ENCODE measurements at places on chromosomes 5 and 9. TPM values are rescaled to one million over a fixed set of nuclear protein-coding genes. Genes with fewer than 3 reads are reported as not detected.
A peak's percentile ranks its signal among the peaks of the same experiment; 100 is the strongest.

DNA sequence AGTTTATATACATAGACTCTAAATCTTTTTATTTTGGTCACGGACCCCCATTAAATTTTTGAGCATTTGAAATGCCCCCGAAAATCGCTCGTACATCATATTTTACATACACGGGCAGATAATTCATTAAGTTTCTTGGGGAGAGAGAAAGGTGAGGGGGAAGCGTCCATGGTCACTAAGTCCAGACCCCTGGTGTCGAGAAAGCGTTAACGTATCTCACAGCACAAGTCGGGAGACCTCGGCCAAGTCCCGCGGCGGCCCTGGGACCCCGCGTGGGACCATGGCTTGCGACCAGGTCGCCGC, 794 bp downstream of the PTBP3 start:
- H3K27ac ChIP-seq, result peak overlapping the region; percentile 88
- H3K4me3 ChIP-seq, result peak overlapping the region; percentile 75
- no peaks in the 10 kb centered on the region for H3K36me3 ChIP-seq
- no peak for DNase-seq

The SHISAL2B gene
- not detected for total RNA-seq

The UAP1L1 gene
- 15.3 TPM for total RNA-seq

GRCh38 chr5:137035480-137035878, 463.6 kb downstream of the SPOCK1 start:
- H3K36me3 ChIP-seq, result no peaks in the 10 kb centered on the region
- H3K27me3 ChIP-seq, result no peaks in the 10 kb centered on the region
- no peak overlapping the region for H3K4me3 ChIP-seq
- no peak for DNase-seq
- H3K4me1 ChIP-seq, result no peaks in the 10 kb centered on the region

DNA sequence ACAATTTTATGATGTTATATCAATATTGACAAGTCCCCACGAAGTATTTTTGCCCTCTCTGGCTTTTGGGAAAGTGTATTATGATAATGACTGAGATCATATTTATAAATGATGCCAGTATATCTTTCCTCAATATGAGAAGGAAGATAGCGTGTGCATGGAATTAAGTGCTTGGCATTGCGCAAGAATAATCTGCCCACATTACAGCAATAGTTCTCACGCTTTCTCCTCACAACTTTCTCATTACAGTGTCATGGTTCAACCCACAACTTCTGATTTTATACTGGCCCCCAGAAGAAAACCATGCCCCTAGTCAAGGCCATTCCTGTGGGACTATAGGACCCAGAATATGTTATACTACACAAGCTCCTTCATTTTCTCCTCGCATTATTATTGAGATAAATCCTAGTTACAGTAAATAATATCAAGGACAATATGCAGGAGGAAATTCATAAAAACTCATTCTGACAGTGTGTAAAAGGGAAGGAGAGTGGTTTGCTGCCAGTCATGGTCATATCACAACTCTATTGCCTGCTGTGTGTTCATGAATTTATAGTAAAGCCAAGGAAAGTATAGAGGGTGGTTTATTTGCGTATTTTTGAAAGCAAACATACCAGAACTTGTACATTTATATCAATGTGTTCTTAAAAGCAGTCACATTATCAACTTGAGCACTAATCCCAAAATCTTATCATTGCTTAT, 114.1 kb downstream of the PIK3R1 start:
- no peaks in the 10 kb centered on the region for H3K4me1 ChIP-seq
- H3K36me3 ChIP-seq, result no peaks in the 10 kb centered on the region
- DNase-seq, result no peak
- H3K4me3 ChIP-seq, result no peak overlapping the region
- H3K27me3 ChIP-seq, result no peaks in the 10 kb centered on the region

DNA sequence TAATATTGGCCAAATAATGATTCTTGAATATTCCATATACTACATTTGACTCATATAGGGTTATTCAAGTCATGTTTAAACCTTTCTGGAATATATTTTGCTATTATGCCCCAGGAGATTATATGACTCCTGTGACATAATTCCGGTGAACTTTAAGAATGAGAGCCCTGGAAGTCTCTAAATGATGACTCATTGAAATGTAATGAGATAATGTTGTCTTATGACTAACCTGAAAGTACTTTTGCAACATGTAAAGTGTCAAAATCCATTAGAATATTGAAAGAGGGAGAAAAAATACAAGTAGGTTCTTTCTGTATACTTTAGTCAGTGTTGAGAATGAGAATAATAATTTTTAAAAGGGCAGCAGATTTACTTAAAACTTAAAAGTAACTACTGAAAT, 830.4 kb downstream of the MAT2B start:
- H3K4me3 ChIP-seq, result no peak overlapping the region
- no peaks in the 10 kb centered on the region for H3K4me1 ChIP-seq
- H3K27me3 ChIP-seq, result no peaks in the 10 kb centered on the region
- H3K36me3 ChIP-seq, result no peaks in the 10 kb centered on the region
- no peak for DNase-seq

- no peak overlapping the region for H3K4me3 ChIP-seq
- no peak overlapping the region for H3K27ac ChIP-seq
- H3K36me3 ChIP-seq, result no peaks in the 10 kb centered on the region
- DNase-seq, result no peak
- no peaks in the 10 kb centered on the region for H3K4me1 ChIP-seq
These were observed 150.5 kb upstream of the FOXD4L5 start for GRCh38 chr9:65435464-65435863.

The TAF11L10 gene
- not detected for total RNA-seq

DNA sequence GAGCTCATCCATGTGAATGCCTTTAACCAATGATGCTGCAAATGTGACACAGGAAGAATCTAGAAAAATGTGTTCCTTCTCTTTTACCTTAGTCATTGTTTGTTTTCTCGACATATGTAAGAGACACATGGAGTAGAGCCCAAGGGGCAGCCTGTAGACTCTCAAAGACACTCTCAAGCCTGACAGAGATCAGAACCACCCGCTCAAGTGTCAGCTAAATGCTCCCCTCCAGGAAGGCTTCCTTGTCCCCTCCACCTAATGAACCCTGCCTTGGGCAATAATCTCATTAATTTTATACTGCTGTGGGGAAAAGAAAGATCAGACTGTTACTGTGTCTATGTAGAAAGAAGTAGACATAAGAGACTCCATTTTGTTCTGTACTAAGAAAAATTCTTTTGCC, 157.4 kb downstream of the MUSK start:
- no peaks in the 10 kb centered on the region for H3K27me3 ChIP-seq
- DNase-seq, result no peak

- no peaks in the 10 kb centered on the region for H3K4me1 ChIP-seq
- no peak overlapping the region for H3K27ac ChIP-seq
- no peaks in the 10 kb centered on the region for H3K36me3 ChIP-seq
- no peak overlapping the region for H3K4me3 ChIP-seq
- H3K27me3 ChIP-seq, result no peaks in the 10 kb centered on the region
These were observed 103.6 kb downstream of the GNA14 start for GRCh38 chr9:77544546-77544945.

GRCh38 chr5:127040796-127041520, 10.6 kb upstream of the MARCHF3 start:
- no peak overlapping the region for H3K27ac ChIP-seq
- no peaks in the 10 kb centered on the region for H3K36me3 ChIP-seq
- DNase-seq, result no peak
- no peaks in the 10 kb centered on the region for H3K4me1 ChIP-seq
- no peaks in the 10 kb centered on the region for H3K27me3 ChIP-seq
- no peak overlapping the region for H3K4me3 ChIP-seq

The DBH gene
- not detected for total RNA-seq

The CDC14B gene
- 4.6 TPM for total RNA-seq

The IL3 gene
- 71.9 TPM for total RNA-seq

Measured in CD8-positive, alpha-beta memory T cell (primary cell).